A549 treated with CORT108297 at 1 μM for 4 hours (cell line): ENCODE measurements at places on chromosomes 4 and X. TPM values are rescaled to one million over a fixed set of nuclear protein-coding genes. Genes with fewer than 3 reads are reported as not detected.

Gene CSAG1
- 0.32 to 0.54 TPM (median 0.46 TPM) in 5 replicates for total RNA-seq

Gene IL15
- 10.1 to 14.3 TPM (median 12.0 TPM) in 5 replicates for total RNA-seq

Gene PAGE1
- total RNA-seq = 0.25 to 0.31 TPM in 2 of 5 replicates, not detected in the others

Gene POLN
- total RNA-seq = 0.51 to 1.2 TPM (median 0.69 TPM) in 5 replicates

Gene LETM1
- 25.8 to 31.7 TPM (median 28.7 TPM) in 5 replicates for total RNA-seq

Gene MTHFD2L
- total RNA-seq = 8.4 to 11.2 TPM (median 10.4 TPM) in 5 replicates

Gene CACNA1F
- not detected in 5 replicates for total RNA-seq
